ENCODE measurements at places on chromosomes 2 and 18.
A peak's percentile ranks its signal among the peaks of the same experiment; 100 is the strongest.

GRCh38 chr2:45009303-45009927 is at the start of gene SIX2:
Gene SIX2, minus strand, starts transcription at chr2:45009452. Its CDS starts 342 bp downstream, at chr2:45009110.
- peak; percentile 84 for DNase-seq

DNA sequence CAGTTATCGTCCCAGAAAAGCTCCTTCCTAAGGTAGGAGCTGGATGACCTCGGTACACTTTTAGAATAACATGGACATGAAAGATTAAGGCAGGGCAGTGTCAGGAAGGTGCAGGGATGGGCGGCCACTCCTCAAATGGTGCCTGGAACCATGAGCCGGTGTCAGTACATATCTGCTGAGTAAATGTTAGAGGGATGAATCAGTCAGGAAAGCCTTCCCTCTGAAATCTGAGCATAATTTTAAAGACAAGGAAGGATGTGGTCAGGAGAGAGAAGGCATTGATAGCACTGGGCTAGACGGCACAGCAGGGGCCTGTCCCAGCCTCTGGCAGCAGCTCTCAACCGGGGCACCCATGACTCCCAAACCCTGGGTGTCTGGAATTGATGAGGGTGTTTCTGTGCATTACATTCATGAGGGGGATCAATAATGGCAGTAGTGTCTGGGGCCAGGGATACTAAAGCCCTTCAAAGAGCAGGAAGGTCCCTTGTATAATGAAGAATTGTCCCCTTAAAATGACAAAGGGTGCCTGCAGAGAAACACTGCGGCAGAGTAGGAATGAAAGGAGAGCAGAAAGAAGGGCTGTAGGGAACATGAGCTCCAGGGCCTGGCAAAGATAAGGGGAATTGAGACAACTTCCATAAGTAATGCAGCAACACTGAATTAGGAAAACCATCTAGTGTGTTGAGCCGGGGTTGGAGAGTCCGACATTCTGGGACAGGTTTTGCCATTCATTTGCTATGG is 162.3 kb upstream of the REV1 start:
- DNase-seq, result no peak

DNA sequence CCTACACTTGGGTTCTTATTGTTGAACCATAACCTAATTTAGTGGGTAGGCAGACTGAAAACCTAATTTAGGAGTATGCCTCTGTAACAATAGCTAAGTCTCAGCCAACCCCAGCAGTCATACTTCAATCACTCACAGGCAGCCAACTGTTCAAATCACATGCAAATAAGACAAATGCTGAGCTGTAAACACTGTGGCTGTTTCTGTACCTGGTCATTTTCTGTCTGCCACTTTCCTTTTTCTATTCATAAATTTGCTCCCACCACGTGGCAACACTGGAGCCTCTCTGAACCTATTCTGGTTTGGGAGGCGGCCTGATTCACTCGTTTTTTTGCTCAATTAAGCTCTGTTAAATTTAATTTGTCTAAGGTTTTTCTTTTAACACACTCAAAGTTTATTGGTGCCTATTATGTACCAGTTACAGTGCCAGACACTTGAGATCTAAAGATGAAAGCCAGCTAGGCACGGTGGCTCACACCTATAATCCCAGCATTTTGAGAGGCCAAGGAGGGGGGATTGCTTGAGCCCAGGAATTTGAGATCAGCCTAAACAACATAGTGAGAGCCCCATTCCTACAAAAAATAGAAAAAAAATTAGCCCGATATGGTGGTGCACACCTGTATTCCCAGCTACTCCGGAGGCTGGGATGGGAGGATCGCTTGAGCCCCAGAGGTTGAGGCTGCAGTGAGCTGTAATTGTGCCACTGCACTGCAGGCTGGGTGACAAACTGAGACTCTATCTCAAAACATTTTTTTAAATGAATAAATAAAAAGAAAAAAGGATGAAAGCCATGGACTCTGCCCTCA is 41.1 kb downstream of the THNSL2 start:
- no peak for DNase-seq

GRCh38 chr2:169013628-169014026 is 17.5 kb downstream of the ABCB11 start:
- no peak for DNase-seq

GRCh38 chr2:168256448-168256847 is 9.1 kb upstream of the STK39 start:
- DNase-seq, result no peak

- DNase-seq, result no peak
Observed at GRCh38 chr2:191691016-191691735, 13.2 kb downstream of the NABP1 start.

DNA sequence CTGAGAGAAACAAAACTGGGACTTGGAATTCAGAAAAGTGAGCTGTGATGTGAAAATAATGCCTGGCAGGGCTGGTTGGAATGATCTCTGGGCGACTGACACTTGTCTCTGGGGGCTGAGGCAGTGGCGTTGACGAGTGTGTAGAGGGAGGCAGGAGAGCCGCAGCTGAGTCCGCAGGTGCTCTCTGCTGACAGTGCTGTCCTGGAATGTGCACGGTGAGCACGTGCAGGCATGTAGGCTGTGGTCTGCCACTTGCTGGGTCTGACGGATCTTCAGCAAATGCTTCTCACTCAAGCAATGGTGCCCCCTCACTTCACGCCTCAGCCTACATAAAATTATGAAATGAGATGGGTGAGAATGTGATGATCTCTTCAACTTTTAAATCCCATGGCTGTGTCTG is 38.5 kb upstream of the ATP9B start:
- DNase-seq, result no peak

DNA sequence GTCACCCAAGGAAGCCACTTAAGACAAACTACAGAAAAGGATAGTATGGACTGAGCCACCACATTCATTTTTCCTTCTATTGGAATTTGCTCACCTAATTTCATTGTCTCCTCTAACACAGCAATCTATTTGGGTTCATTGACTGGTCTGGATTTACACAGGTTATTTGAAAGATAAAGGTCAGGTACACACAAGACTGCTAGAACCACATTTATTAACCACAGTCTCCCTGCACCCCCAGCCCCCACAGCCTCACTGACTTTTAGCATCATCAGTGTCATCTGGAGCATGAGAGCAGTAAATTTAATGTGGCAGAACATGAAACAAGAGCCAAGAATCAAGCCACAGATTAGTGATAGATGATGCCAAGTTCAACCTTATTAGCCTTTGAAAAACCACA is 226.9 kb upstream of the GYPC start:
- DNase-seq, result no peak

DNA sequence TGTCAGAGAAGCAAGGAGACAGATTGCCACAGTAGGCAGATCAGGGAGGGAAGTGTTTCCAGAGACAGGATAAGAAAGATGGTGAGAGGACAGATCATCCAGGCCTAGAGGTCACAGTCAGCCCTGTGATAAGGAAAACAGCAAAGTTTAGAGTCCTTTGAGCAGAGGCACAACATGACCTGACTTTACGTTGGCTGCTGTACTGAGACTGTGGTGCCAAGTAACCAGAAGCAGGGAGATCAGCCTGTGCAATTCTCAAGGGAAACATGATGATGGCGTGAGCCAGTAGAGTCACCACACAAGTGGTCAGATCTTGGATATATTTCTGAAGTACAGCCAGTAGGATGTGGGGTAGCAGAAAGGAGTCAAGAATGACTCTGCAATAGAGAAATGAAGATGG is 43.7 kb downstream of the SMC6 start:
- no peak for DNase-seq

GRCh38 chr2:42959234-42960001 is 167.0 kb upstream of the HAAO start:
- DNase-seq, result no peak

DNA sequence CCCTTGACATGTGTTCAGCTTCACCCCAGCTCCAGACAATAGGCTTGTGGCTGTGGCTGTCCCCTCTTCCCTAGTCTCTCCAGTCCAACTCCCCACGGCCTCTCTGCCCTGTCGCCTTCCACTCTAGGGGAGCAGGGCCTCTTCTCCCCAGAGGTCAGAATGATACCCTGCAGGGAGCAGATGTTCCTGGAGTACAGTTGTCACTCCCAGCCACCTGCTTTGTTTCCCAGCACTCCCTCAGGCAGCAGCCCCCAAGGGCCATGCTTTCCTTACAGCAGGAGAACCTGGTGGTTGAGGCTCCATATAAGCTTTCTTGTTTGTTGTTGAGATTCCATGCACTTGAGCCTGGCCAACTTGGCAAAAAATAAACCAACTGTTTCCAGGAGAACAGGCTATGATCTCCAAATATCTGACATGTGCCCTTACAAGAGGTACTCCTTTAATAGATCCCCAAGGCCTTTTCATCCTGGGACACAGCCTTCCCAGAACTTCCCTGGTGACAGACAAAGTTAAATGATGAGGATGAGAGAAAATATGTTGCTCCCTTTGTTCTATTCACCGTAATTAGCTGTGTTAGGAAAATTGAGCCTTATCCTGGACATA is 45.1 kb downstream of the DPYSL5 start:
- no peak for DNase-seq

GRCh38 chr2:137255990-137256389 is 490.6 kb downstream of the THSD7B start:
- no peak for DNase-seq

- no peak for DNase-seq
Observed at GRCh38 chr2:128562471-128563347, 244.0 kb upstream of the HS6ST1 start.

DNA sequence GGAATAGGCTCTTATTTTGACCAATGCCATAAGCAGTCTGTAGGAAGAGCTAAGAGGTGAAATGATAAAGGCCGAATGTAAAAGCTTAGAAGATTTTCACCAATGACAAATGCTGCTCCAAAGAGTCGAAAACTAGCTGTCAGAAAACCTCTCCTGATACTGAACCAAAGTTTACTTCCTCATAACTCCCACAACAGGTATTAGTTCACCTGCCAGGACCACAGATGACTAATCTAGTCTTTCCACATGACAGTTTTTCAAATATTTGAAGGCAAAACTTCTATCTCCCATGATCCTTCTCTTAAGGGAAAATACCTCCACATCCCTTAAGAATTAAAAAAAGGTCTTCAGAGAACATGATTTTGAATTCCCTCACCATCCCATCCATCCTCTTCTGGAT is 473.2 kb upstream of the SPHKAP start:
- no peak for DNase-seq

DNA sequence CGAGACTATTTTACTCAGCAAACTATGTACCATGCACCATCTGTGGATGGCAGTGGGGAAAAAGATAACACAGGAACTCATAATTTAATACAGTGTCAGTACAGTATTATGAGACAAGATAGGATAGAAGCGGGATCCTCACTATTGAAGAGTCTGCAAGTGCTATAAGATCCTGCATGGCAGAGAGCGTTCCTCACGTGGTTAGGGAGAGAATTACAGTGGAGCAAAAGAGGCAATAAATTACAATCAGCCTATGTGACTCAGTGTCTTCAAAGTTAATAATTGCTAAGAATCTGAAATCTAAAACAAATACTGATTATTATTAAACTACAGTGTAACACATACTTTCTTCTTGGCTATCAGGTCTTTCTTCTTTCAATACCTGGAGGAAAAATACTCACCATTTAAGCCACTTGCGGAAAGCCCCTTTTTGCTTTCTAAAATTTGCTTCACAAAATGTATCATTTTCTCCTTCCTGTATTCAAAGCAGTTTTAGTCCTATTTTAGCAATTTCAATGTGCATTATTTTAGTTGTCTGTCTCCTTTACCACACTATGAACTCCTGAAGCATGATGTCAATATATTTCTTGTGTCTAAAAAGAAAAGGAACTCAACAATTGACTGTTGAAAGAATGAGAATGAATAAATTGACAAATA is 342.9 kb downstream of the SPAG16 start:
- no peak for DNase-seq

- DNase-seq, result no peak
Observed at GRCh38 chr2:198659096-198659870, 798.5 kb downstream of the SATB2 start.

DNA sequence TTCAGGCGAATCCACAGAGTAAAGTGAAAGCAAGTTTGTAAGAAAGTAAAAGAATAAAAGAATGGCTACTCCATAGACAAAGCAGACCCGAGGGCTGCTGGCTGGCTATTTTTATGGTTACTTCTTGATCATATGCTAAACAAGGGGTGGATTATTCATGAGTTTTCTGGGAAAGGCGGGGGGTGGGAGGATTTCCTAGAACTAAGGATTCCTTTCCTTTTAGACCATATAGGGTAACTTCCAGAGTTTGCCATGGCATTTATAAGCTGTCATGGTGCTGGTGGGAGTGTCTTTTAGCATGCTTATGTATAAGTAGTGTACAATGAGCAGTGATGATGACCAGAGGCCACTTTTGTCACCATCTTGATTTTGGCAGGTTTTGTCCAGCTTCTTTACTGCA is 59.8 kb downstream of the SLC4A3 start:
- no peak for DNase-seq

- DNase-seq, result no peak
Observed at GRCh38 chr2:176830362-176830761, 382.2 kb upstream of the HNRNPA3 start.

DNA sequence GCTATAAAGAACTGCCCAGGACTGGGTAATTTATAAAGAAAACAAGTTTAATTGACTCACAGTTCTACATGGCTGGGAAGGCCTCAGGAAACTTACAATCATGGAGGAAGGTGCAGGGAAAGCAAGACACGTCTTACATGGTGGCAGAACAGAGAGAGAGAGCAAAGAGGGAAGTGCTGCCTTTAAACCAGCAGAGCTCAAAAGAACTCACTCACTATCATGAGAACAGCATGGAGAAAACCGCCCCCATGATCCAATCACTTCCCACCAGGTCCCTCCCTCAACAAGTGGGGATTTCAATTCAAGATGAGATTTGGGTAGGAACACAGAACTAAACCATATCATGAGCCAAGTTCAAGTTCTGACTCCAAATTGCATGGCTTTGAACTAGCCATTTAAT is 62.8 kb upstream of the PPP1CB start:
- no peak for DNase-seq

- DNase-seq, result no peak
Observed at GRCh38 chr18:44309185-44309584, 371.5 kb upstream of the SETBP1 start.

DNA sequence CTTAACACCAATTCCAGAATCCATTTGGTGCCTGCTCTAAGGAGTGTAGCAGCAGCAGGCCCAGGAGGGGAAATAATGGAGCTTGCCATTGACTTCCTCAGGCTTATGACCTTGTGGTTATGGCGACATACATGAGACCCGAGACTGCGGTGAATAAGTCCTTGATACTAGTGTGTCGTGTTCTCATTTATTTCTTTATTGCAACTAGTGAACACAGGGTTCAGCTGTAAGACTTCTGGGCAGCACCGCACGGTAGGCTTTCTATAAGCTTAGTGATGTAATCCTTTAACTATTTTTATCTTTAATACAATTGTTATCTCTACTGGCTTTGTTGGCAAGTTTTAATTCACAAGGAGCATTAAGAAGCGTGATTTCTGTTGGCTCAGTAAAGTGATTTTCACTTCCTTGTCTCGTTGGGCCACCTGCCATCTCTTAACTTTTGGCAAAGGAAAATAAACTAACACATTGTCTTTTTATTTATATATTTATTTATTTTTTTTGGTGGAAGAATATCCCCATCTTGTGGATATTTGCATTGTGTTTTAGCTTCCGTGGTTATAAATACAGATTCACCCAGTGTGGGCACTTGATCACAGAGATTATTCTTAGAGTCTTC is 139.8 kb downstream of the LTBP1 start:
- no peak for DNase-seq
